ENCODE measurements at places on chromosomes 7 and 10.

- DNase-seq: no peak
Measured at GRCh38 chr7:133682364-133683181, 429.7 kb downstream of the EXOC4 start.

GRCh38 chr7:16060502-16060901 is 360.8 kb downstream of the CRPPA start:
- no peak for DNase-seq

DNA sequence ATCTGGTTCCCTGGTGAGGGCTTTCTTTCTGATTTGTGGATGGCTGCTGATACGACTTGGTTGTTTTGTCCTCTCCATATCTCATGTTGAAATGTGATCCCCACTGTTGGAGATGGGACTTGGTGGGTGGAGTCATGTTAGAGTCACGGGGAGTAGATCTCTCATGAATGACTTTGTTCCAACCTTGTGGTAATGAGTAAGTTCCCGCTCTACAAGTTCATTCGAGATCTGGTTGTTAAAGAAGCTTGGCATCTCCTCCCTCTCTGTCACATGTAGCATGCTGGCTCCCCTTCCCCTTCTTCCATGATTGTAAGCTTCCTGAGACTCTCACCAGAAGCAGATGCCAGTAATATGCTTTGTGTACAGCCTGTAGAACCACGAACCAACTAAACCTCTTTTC is 37.1 kb upstream of the NXPH1 start:
- no peak for DNase-seq

GRCh38 chr7:29894256-29894655 is 87.9 kb downstream of the WIPF3 start:
- no peak for DNase-seq

DNA sequence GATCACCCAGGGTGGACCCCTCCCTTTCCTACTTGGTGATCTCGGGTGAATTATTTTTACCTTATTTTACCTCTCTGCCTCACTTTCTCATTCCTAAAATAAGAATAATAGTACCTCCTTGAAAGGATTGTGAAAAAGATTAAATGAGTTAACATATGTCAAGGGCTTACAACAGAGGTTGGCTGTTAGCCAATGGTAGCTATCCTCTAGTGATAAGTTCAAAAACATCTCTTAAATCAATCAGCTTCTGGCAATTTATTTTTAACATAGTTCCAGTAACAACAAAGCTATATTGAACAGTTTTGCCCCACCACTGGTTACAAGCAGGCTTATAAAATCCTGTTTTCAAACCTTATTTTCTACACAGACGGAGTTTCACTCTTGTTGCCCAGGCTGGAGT is 45.4 kb downstream of the TMEM168 start:
- DNase-seq: no peak

DNA sequence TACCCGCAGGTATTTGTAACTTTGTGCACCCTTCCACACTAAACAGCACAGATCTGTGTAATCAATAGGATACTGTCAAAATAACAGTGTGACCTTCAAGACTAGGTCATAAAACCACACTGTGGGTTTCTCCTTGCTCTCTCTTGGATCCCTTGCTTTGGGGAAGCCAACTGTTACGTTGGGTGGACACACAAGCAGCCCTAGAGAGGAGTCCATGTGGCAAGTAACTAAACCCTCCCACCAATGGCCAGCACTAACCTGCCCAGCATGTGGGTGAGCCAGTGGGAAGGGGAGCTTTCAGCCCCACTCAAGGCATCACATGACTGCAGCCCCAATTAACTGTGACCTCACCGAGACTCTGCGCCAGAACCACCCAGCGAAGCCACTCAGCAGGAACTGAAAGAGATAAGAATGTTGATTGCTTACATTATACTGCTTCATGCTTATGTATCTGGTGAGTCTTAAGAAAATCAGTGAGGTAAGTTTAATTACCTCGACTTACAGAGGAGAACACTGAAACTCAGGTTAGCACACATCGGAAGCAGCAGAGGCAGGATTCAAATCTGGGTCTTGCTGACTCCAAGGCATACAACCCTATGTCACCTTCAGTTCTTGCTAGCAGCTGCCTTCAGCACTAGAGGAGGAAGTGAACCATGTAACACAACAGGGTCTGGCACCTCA is 9.4 kb upstream of the ZC3HAV1 start:
- DNase-seq: no peak

DNA sequence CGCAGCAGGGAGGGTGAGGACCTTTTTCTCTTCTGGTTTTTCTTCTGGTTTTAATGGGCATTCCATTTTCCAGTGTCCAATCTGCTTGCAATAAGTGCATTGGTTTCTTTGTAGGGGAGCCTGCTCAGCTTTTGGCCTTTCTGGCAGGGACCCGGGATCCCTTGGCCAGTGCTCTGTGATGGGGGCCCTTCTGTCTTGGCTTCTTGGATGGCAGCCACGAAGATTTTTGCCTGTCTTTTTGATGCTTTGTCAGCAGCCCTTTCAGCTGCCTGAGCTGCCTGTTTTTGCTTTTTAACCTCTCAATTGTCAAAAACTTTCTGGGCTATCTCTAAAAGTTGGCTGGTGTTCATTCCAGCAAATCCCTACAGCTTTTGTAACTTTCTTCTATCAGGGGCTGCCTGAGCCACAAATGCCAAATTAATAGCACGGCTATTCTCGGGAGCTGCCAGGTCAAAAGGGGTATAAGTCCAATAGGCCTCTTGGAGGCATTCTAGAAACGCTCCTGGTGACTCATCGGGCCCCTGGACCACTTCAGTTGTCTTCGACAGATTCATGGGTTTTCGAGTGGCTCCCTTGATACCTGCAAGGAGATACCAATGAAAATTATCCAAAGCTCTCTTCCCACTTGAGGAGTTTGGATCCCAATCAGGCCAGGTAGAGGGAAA is 179.9 kb upstream of the MBL2 start:
- DNase-seq: no peak

DNA sequence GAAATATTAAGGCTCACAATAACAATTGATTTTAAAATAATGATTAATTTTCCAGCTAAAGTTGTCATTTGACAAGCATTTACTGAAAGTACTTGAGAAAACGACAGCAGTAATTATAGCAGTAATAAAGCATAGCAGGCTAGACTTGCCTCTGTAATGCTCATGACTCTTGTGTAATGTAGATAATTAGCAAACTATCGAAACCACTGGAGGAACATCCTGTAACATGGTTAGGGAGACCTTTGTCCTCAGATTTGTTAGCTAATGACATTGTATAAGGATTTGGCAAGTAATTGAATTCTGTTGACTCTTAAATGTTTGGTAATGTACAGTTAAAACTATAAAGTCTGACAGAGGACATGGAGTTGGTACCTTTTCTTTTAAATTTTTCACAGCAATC is 24.8 kb downstream of the ARL4A start:
- DNase-seq: no peak

DNA sequence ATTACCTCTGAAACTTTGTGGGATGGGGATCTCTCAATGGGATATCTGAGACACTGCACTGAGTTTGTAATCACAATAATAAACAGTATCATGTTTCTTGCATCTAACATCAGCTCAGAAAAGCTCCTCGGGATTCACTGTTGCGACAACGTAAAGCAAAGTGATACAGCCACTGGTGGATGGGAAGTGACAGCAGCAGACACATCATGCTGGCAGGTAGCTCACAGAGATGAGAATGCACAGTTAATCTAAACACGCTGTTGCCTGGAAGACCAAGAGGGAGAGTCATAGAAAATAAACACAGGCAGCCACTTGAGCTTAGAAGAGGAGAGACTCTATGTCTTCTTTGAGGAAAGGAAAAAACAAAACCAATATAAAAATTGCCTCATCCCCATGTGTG is 513.8 kb downstream of the MAGI2 start:
- DNase-seq: no peak

GRCh38 chr7:22865602-22865960 is 42.9 kb upstream of the TOMM7 start:
- no peak for DNase-seq

GRCh38 chr10:11901833-11902475 is 78.8 kb downstream of the PROSER2 start:
- no peak for DNase-seq

GRCh38 chr10:124196659-124197058 is 103.3 kb upstream of the CHST15 start:
- no peak for DNase-seq

GRCh38 chr7:110317541-110318265 is 773.2 kb upstream of the LRRN3 start:
- DNase-seq: no peak

GRCh38 chr7:118104812-118105441 is 79.0 kb upstream of the LSM8 start:
- no peak for DNase-seq

- no peak for DNase-seq
Measured at GRCh38 chr7:159201722-159202330, 57.2 kb upstream of the VIPR2 start.

DNA sequence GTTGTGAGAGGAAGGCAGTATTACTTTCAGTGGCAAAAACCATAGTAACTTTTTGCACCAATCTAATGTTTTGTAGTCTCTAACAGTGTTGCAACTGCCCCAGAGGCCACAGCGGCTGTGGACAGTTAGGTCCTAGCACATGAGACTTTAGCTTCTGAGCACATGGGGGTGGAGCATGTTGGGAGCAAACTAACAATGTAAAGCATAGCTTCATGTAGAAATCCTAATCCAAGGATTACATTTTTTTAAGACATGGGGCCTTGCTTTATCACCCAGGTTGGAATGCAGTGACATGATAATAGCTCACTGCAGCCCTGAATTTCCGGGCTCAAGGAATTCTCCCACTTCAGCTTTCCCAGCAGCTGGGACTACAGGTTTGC is 49.0 kb downstream of the LAMB1 start:
- no peak for DNase-seq

DNA sequence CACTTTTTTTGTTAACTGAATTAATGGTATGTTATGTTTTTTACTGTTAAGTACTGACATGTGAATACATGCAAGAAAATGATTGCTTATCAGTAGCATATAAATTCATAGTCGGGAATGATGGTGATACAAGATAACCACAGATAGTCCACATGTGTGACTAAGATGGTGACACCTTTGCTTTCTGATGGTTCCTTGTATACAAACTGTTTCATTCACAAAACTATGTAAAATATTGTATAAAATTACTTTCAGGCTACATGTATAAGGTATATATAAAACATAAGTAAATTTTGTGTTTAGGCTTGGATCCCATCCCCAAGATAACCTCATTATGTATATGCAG is 10.0 kb downstream of the CISD1 start:
- DNase-seq: no peak

DNA sequence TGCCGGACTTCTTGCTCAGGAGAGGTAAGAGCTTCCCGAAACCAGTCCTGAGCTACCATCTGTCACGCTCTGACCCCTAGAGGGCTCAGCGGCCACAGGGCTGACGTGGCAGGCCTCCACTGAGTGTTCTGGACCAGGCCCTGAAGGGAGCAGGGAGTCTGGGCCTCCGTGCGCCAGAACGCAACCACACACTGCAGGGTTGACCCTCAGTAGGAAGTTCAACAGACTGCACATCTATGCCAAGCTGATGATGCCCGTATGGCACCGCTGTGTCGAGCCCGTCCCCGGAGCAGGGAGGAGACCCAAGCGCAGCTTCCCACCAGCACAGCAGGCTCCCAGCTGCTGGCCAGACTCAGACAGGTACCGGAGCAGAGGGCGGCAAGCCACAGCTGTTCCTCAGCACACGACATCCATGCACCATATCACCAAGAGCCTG is 39.2 kb downstream of the CAMK2B start:
- no peak for DNase-seq

GRCh38 chr7:78716876-78717275 is 736.6 kb downstream of the MAGI2 start:
- DNase-seq: no peak

GRCh38 chr7:25311346-25311745 is 83.1 kb upstream of the NPVF start:
- no peak for DNase-seq

GRCh38 chr7:96499532-96499931 is 177.6 kb upstream of the SLC25A13 start:
- no peak for DNase-seq

DNA sequence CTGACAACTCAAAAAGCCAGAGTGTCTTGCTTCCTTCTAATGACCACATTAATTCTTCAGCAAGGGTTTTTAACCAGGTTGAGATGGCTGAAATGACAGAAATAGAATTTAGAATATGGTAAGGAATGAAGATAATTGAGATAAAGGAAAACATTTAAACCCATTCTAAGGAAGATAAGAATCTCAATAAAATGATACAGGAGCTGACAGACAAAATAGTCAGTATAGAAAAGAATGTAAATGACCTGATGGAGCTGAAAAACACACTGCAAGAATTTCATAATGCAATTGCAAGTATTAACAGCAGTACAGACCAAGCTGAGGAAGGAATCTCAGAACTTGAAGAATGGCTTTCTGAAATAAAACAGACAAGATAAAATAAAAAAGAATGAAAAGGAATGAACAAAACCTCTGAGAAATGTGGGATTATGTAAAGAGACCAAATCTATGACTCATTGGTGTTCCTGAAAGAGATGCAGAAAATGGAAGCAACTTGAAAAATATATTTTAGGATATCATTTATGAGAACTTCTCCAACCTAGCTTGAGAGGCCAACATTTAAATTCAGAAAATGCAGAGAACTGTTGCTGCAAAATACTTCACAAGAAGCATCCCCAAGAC is 87.1 kb downstream of the SAMD9 start:
- no peak for DNase-seq

DNA sequence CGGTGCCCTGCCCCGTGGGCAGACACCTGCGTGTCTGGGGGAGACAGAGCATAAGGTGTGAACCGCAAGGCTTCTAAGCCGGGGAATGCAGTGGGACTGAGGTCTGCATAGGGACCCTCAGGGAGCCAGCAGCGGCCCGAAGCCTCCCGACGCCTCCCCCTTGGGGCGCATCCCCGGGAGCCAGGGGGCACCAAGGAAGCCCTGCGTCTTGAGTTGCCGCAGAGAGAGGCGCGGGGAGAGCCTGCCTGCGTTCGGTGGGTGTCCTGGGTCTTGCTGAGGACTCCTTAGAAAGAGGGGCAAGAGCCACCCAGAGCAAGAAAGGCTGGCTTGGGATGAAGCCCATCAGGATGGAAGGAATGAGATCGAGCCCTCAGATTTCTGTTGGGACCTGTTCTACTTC is 18.2 kb upstream of the UNCX start:
- DNase-seq: no peak

DNA sequence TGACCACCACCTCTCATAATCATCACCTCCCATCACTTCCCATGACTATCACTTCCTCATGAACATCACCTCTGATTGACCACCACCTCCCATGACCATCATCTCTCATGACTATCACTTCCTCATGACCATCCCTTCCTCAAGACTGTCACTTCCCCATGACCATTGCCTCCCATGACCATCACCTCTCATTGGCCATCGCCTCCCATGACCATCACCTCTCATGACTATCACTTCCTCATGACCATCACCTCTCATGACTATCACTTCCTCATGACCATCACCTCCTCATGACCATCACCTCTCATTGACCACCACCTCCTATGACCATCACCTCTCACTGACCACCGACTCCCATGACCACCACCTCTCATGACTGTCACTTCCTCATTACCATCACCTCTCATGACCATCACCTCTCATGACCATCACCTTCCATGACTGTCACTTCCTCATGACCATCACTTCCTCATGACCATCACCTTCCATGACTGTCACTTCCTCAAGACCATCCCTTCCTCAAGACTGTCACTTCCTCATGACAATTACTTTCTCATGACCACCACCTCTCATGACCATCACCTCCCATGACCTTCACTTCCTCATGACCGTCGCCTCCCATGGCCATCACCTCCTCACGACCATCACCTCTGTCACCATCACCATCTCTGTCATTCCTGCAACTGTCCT is 51.6 kb downstream of the PDGFA start:
- no peak for DNase-seq
